Mucosa of descending colon (tissue), 3 donors: ENCODE measurements at places on chromosomes 5 and 9. TPM values are rescaled to one million over a fixed set of nuclear protein-coding genes. Genes with fewer than 3 reads are reported as not detected.
A peak's percentile ranks its signal among the peaks of the same experiment; 100 is the strongest.

- no peak for DNase-seq
Observed at GRCh38 chr9:79707589-79707988, 135.8 kb downstream of the TLE4 start.

DNA sequence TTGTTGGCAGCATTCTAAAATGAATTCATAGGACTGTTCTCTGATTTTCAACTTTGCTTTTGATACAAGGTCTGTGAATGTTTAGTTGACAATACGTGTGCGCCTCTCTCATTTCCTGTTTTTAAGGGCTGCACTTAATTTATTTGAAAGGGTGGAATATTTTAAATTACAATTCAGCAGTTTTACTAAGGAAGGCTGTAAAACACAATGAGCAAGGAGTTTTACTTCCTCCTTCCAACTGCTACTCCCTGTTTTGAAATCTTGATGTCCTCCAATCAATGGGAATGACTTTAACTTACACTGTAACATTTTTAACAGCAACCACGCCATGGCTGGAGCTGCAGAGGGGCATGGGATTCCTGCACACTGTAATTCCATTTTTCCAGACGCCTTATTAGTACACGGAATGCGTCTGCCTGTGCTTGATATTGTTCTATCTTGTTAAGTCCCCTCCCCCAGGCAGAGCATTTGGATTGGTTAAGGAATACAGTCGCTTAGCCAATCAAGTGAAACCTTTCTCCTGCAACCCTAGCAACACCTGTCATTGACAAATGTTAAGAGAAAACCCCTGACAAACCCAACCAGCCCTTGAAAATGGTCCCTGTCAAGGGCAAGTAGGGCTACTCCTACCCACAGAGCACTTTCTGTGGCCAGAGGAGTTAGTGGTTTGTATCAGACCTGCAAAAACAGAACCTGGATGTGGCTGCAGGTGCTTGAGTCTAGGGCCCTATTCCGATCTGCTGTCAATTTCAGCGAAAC is 12.5 kb upstream of the ZSWIM6 start:
- DNase-seq = peak; percentile 82

DNA sequence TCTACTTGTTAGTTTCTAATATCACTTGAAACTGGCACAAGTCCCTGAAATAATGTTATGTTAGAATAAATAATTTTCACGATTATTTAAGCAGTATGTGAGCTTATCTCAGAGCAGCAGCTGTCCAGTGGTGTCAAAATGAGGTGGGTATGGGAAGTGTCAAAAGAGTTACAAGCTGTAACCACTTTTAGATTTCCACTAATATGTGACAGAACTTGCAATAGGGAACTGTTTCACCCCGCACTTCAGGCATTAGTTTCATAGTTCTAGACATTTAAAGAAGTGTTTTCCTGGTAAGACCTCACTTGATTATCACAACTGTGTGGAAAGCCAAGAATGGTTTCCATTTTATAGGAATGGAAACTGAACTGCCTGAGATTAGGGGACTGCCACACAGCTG is 2.9 kb upstream of the ISCA1 start:
- DNase-seq = no peak

- DNase-seq = no peak
Observed at GRCh38 chr9:94650949-94651348, 11.6 kb upstream of the FBP1 start.

- peak; percentile 78 for DNase-seq
Observed at GRCh38 chr9:129624168-129624759, 1.7 kb upstream of the NTMT1 start.

- DNase-seq = no peak
Observed at GRCh38 chr5:137367951-137368350, 131.2 kb downstream of the SPOCK1 start.

GRCh38 chr5:40904205-40904993 is 4.9 kb upstream of the C7 start:
- DNase-seq = peak; percentile 43

DNA sequence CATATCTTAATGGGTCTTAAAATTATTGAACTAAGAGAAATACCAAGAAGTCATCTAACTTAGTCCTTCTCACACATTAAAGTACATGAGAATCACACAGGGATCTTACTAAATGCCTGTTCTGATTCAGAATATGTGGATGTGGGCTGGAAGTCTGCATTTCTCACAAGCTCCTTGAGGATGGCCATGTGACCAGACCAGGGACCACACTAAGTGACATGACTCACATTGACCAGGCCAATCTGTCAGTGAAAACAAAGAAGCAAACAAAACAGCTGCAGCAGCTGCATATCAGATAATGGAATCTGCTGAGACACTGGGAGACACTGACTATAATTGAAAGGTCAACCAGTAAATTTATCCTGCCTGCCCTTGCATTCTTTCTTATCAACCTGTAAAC is 110.5 kb downstream of the ADAMTS12 start:
- DNase-seq = no peak

The CDC20B gene
- not detected for total RNA-seq

The CDH9 gene
- not detected for total RNA-seq

The ARHGAP26 gene
- total RNA-seq = 67.8 TPM

The FBP2 gene
- not detected for total RNA-seq

The PCDHA6 gene
- total RNA-seq = 0.29 TPM

The CCNI2 gene
- total RNA-seq = 12.0 TPM
